ENCODE measurements at places on chromosomes 5 and 9.

- no peak for DNase-seq
Observed at GRCh38 chr5:162995568-162995967, 441.8 kb upstream of the CCNG1 start.

DNA sequence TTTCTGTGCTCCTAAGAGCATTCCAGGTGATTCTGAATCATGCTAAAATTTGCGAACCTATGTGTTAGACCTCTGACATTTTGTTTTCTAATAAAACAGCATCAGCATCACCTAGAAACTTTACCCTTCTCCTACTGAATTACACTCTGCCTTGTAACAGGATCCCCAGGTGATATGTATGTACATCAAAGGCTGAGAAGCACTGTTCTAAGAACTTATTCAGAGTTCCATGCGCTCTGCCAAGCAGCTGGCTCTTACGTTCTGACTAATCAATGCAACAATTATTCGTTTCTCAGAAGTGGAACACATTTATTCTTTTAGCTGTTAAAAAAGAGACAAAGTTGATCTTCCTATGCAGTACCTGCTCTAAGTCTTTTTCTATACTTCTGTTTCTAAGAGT lies 228.6 kb downstream of the SLF1 start:
- DNase-seq, result no peak

DNA sequence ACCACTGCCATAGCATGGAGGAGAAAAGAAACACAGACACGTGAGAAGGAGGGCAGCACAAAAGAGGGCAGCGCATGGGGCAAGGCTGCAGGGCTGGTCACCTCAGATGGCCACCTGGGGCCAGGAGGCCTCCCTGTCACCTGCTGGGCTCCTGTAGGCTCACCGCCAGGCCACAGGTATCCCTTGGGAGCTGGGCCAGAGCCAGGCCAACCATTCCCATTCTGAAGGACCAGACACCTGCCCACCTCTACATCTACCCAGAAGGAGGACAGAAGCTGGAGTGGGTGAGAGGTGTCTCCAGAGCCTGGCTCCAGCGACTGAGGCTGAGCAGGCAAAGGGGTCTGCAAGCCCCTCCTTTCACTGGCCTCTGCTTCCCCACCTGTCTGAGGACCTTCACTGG lies 103.1 kb downstream of the PAX5 start:
- no peak for DNase-seq

DNA sequence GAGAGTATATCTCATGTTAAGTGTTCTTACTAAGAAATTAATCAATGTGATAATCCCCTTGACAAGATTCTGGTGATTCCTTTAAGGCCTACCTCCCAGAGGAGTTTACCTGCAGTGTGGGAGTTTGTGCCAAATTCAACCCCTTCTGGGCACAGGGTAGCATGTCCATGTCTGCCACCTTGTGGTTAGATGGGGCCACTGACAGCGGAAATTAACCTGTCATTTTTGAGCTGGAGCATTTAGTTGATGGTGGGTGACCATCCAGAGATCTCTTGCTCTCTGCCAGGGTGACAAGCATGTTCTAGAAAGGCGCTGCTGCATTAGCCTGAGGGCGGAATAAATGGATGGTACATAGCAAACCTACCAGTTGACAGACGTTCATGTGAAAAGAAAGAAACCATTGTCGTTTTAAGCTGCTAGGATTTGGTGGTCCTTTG lies 132.2 kb downstream of the FBXO4 start:
- no peak for DNase-seq

- no peak for DNase-seq
Observed at GRCh38 chr9:73155968-73156864, 4.6 kb downstream of the ANXA1 start.

DNA sequence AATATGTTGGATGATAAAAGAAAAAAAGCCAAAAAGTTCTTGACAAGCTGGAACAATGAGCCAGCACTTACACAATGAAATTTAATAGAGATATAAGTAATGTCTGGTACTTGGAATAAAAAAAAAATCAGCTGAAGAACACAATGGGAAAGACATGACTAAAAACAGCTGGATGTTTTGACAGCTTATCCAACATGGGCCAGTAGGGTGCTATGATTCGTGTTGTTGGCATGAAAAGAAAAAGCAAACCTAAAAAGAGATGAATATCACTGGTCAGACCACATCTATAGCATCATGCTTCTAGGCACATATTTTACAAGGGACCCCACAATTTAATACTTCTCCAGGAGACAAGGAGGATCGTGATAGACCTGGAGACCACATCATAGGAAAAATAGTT lies 175.3 kb downstream of the ARL15 start:
- DNase-seq, result no peak

DNA sequence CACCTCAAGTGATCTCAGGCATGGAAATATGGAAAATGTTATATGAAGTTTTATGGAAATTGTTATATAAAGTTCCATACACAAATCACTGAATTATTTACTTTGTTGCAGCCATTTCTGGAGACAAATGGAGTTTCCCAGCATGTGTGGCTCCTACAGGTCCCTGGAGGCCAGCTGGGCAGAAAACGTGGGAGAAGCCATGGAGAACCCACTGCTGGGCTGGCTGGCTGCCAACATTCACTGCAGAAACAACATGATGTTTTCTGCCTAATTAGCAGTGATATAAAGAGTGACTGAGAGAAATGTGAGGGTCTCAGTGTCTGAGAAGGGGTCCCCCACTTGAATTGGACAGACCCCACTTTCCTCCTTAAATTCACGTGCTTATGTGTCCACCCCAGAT lies 208.8 kb upstream of the IRX2 start:
- no peak for DNase-seq

- no peak for DNase-seq
Observed at GRCh38 chr5:20832204-20833080, 844.4 kb upstream of the CDH18 start.

GRCh38 chr5:178467205-178467567 lies 123.0 kb downstream of the COL23A1 start:
- no peak for DNase-seq

DNA sequence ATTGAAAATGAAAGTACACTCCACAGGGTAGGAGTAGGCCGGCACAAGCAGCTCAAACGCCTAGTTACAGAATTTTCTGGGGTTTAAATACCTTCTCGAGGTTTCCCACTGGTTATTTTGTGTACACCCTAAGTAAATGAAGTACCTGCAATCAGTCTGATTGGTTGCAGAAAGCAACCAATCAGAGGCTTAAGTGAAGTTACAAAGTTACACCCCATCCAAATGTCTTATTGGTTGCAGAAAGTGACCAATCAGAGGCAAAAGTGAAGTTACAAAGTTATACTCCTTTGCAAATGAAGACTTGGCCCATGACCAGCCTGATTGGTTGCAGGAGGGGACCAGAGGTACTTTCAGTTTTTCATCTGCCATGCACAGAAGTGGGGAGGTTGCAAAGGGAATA lies 33.2 kb upstream of the ERAP2 start:
- DNase-seq, result no peak

- no peak for DNase-seq
Observed at GRCh38 chr5:166649676-166650075, 1641.8 kb upstream of the WWC1 start.

DNA sequence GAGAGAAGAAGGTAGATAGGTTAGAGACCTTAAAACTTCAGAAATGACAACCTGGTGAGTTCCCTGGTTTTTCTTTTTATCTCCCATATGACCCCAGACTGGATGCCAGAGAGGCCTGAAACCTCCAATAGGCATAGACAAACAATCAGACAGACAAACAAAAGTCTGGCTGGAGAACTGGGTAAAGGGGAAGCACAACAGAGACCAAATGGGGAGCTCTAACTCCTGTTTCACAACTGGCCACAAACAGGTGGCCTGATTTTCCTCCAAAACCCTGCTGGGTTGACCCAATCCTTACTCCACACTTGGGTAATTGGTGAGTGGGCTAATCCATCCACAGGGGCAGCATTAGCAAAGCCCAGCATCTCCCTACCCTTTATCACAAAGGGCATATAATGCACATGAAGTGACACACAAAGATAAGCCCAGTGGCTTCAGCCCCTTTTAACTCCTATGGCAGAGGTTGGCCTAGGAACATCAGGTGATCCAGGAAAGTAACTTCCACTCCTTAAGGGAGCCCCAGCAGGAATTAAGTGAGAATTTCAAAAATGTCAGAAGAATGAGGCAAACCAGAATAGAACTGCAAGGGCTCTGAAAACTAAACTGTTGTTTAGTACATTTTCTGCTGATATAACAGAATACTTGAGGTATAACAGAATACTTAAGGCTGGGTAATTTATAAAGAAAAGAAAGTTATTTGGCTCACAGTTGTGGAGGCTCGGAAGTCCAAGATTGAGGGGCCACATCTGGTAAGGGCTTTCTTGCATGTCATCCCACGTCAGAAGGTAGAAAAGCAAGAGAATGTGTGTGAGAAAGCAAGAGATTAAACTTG lies 60.9 kb upstream of the ROR2 start:
- DNase-seq, result no peak

DNA sequence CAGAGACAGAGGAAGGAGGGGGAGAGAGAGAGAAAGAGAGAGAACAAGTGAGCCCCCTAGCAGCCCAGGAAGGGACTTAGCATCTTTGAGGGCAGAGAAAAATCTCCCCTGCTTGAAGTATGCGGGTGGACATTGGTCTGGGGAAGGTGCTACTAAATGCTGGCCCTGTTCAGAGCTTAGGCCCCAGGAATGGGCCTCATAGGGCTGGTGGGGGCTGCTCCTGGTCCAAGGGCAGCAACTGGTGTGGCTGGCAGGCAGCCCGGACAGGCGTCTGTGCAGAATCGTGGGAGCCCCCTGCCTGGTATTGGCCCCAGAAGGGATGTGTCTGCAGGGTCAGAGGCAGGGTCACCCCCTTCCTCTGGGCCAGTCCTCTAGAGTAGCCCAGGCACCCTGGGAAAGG lies 47.8 kb upstream of the SUSD3 start:
- no peak for DNase-seq
